Stimulated activated CD4-positive, alpha-beta T cell treated with anti-CD3 and anti-CD28 coated beads, Interleukin-1b, Interleukin-23, amount 100 ng/mL, for 48 hours (primary cell): ENCODE measurements at places on chromosomes 7 and 10.
A peak's percentile ranks its signal among the peaks of the same experiment; 100 is the strongest.

- no peak for DNase-seq
These were observed 61.8 kb downstream of the FGFR2 start for GRCh38 chr10:121536310-121536913.

DNA sequence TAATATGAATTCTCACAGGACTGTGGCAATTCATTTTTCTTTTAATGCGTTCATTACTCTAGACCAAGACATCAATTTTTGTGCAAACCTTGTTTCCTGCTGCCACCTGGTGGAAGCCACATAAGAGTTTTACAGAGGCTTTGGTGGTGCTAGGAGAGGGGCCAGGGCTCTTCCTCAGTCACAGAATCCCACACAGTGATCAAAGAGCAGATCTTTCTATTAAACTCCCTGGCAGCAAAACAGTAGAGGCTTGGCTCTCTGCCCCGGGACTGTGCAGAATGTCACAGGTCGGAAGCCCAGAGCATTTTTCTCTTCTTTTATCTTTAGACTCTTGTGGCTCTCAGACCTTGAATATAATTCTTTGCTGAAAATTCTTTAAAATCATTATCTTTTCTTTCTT lies 506.4 kb upstream of the C7orf33 start:
- DNase-seq: peak; percentile 16

DNA sequence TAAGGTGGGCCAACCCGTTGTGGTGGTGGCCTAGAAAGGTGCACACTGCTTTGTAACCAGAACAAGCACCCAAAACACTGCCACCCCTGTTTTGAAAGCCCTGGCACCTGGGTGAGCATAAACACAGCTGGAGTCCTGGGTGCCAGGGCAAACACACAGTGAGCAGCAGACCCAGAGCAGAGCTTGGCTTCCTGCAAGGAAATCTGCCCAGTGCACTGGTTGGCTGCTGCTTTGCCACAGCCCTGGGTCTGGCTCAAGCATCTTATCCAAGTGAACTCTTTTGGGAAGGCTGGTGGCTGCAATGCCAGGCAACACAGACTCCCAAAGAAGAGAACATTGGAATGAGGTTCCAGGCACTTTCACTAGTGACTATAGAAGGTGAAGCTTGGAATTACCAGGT lies 145.5 kb upstream of the PDE1C start:
- DNase-seq: no peak

DNA sequence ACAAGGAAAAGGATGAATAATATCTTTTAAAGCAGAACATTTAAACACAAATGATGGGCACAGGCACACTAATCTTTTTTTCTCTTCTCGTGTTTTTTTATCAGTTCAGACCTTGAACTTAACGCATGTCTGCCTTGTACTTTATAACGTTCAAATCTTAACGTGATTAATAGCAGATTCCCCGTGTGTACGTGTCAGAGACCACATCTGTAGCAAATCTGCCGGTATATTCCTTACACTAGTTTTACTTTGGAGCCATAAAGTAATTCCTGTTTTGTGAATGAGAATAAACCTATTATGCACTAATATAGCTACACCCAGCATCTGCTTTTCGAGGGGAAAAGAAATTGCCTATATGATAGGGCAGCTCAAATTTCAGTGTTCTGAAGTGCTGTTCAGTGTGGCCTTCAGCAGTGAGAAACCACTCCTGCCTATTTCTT lies 166.0 kb upstream of the TCF7L2 start:
- DNase-seq: no peak

GRCh38 chr7:5681423-5681822 lies 100.0 kb downstream of the RNF216 start:
- no peak for DNase-seq

DNA sequence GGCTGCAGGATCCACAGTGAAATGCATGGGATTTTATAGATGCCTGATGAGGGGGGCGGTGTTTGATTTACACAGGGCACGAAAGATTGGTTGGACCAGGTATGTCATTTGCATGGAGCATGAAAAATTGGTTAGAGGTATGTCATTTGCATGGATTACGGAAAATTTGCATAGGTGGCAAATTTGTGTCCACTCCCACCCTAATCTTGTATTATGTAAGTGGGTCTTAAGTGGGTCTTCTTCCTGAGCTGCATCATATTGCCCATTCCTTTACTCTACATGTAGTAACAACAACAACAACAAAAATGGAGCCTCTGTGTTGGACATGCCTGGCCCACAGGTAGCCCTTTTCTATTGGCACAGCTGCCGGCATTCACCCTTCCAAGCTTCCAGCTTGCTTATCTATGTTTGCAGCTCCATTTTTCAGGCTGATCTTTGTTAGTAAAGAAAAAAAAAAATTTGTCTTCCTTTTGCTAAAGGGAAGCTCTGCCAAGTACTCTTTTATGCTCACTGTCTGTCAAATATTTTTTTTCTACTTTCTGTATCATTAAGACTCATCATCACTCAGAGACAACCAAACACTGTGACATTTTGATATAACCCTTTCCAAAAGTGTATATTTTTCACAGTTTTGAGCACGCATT lies 10.3 kb upstream of the ZNF273 start:
- no peak for DNase-seq
